Activated CD8-positive, alpha-beta memory T cell treated with anti-CD3 and anti-CD28 coated beads for 4 hours (primary cell): ENCODE measurements at places on chromosomes 13 and 19.

GRCh38 chr19:49391581-49392399, 3.7 kb downstream of the KASH5 start:
- peak; percentile 54 for DNase-seq

- DNase-seq: no peak
Measured at GRCh38 chr13:109235901-109236300, 550.5 kb downstream of the IRS2 start.

DNA sequence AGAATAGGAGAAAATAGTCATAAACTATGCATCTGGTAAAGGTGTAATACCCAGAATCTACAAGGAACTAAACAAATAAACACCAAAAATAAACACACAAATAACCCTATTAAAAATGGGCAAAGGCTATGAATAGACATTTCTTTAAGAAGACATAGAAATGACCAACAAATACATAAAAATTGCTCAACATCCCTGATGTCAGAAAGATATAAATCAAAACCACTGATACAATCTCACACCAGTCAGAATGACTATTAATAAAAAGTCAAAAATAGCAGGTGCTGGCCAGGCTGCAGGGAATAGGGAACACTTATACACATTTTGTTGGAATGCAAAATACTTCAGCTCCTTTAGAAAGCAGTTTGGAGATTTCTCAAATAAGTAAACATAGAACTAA, 352.1 kb upstream of the SLITRK1 start:
- DNase-seq: no peak

DNA sequence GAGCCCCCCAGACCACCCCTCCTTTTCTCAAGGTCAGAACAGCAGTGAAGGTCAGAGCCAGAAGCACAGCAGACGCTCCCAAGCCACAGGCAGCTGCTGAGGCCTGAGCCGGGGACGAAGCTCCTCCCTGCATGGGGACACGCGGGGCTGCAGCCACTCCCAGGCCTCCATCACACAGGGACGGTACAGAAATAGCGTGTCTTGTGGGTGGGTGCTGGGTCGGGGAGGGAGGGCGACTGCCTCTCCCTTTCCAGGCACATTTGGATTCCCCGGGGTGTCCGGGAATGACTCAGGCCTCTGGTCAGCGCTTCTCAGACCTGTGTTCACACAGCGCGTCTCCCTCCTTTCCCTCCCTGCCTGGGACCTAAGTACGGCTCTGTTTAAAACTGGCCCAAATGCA, 33.2 kb downstream of the RASA3 start:
- no peak for DNase-seq

DNA sequence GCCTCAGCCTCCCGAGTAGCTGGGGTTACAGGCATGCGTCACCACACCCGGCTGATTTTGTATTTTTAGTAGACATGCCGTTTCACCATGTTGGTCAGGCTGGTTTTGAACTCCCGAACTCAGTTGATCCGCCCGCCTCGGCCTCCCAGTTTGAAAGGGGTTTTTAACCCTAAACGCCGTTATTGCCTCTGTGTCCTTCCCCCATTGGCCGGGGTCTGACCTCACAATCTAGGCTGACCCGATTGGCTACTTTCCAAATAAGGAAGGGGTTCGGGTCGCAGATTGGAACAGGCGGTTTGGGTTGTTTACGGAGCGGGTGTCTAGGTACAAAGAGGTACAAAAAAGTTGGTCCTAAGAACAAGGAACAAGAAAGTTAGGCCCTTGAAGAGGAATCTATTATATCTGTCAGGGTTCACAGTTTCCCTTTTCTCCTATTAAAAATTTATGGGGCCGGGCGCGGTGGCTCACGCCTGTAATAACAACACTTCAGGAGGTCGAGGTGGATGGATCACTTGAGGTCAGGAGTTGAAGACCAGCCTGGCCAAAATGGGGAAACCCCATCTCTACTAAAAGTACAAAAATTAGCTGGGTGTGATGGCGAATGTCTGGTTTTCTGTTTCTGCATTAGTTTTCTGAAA, 1.0 kb downstream of the ZNF253 start:
- no peak for DNase-seq

- no peak for DNase-seq
Measured at GRCh38 chr19:57053401-57053800, 66.4 kb upstream of the USP29 start.

DNA sequence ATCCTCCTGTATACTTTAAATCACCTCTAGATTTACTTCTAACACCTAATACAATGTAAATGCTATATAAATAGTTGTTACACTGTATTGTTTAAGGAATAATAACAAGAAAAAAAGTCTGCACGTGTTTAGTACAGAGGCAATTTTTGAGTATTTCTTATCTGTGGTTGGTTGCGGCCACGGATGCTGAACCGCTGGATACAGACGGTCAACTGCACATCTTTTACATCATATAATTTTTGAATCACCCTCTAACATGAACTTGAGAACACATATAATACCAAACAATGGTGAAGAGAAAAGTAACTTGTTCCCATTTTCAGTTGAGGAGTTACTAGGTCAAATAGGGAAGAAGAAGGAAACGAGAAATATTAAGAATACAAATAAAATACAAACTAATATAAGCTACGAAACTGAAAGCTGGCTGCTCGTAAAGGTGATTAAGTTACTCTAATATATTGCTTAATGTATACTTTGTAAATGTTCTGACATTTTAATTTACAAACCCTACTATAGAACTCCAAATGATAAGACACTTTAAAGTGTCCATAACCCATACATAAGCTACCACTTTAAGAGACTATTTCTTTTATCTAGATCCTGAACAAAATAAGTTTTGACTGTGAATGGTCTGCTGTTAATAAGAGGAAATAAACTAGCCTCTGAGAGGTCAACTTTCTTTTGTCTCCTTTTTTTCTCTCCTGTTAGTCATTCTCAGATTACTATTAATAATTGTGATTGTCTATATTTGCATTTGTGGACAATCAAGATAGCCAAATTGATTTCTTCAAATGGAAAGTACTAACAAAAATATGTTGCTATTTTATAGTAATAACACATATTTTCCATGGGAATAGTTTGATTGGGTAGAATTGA, 457.4 kb downstream of the DIAPH3 start:
- DNase-seq: no peak

DNA sequence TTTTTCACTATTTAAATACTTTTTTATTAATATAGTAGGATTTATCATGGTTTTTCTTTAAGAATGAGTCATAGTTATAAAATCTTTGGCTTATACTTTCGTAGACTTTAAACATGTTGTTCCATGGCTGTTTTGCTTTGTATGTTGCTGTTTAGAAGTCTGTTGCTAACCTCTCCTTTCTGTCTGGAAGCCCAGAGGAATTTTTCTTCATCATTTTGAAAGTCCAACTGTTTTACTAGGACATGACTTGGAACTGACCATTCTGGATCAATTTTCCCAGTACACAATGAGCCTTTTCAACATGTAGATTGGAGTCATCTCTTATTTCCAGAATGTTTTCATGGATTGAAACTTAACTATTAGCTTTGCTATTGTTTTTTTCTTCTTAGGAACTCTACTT, 7.9 kb downstream of the CAB39L start:
- DNase-seq: no peak

DNA sequence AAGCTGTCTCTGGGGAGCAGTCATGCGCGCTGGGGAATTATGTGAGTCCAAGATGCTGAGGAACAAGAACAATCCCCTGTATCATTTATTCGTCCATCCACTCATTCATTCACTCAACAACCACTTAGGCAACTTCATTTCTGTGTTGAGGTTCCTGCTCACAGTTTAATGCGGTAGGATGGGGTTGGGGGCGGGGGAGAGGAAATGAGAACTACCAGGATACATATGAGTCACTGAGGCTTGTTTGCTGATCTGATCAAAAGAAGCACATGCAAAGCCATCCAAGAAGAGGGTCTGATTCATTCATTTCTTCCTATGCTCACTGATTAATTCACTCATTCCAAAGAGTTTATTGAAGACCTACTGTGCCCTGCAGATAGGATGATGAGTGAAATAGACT, 20.9 kb downstream of the ZNF536 start:
- no peak for DNase-seq

- DNase-seq: no peak
Measured at GRCh38 chr19:1807695-1808394, 4.2 kb downstream of the ATP8B3 start.

DNA sequence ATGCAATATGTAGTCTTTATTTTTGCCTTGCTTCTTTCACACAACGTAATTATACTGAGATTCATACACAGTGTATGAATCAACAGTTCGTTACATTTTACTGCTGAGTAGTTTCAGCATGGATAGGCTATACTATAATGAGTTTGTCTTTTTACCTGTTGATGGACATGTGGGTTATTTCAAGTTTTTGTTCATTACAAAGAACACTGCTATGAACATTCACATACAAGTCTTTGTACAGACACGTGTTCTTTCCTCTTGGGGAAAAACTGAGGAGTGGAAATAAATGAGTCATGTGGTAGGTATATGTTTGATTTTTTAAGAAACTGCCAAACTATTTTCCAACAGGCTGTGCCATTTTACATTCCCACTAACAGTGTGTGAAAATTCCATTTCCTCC, 35.1 kb downstream of the ENOX1 start:
- DNase-seq: no peak

DNA sequence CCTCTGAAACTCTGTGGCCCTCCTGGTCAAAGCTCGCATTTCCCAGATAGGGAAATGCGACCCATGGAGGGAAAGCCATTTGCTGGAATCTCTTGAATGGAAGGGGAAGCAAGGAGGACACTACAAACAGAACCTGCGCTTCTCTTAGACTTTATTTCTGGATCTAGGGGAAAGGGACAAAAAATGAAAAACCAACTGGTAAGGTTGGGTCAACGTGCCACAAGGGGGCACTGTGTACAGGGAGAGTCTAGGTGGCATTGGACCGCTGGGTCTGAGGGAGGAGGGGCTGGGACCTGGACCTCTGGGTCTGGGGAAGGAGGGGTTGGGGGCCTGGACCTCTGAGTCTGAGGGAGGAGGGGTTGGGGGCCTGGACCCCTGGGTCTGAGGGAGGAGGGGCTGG, 5.0 kb downstream of the KLK4 start:
- no peak for DNase-seq

DNA sequence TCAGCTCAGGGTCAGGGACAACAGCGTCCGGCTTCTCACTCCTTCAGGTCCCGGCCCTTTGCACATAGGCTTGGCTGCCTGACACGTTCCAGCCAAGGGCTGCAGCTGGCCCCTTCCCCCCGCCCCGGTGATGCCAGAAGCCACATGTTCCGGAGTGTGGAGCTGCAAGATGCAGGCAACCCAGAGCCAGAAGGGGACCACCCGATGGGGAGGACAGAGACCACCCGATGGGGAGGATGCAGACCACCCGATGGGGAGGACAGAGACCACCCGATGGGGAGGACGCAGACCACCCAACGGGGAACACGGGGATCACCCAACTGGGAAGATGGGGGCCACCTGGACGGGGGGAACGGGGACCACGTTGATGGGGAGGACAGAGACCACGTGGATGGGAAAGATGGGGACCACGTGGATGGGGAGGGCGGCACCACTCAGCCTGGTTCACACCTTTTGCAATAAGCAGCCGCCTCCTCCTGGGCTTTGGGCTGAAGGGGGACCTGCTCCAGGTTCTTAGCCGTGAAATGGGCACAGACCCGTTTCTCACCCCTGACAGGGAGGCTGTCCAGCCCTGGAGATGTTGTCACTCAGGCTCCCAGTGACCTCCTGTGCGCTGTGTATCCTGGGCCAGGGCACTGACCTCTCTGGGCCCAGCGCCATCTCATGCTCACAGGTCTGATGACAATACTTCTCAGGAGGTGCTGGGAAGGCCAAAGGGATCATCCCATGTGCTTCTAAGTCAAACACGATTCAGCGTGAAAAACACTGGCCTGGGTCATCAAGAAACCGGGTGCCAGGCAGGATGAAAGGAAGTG, 34.5 kb downstream of the C13orf46 start:
- DNase-seq: no peak

GRCh38 chr19:4320419-4320818, 16.0 kb downstream of the FSD1 start:
- DNase-seq: no peak

GRCh38 chr19:17721821-17722220, 2.5 kb downstream of the MAP1S start:
- no peak for DNase-seq

GRCh38 chr19:1304197-1304924, 18.7 kb downstream of the EFNA2 start:
- DNase-seq: no peak

DNA sequence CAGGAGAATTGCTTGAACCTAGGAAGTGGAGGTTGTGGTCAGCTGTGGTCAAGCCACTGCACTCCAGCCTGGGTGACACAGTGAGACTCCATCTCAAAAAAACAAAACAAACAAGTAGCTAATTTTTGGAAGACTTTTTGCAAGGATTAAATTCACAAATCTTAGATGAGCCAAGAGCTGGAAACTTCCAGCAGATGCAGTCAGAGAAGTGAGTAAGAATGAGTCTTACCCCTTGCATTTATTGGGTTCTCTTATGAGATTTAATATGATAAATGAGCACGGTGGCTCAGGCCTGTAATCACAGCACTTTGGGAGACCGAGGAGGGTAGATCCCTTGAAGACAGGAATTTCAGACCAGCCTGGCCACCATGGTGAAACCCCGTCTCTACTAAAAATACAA, 44.9 kb upstream of the NBEA start:
- DNase-seq: no peak

- DNase-seq: no peak
Measured at GRCh38 chr13:35780613-35781012, 304.1 kb upstream of the MAB21L1 start.

GRCh38 chr13:99144306-99144705, 56.3 kb upstream of the UBAC2 start:
- DNase-seq: no peak

- no peak for DNase-seq
Measured at GRCh38 chr19:49070416-49070815, 2.1 kb downstream of the KCNA7 start.

GRCh38 chr13:60931858-60932546, 483.6 kb downstream of the PCDH20 start:
- DNase-seq: no peak

DNA sequence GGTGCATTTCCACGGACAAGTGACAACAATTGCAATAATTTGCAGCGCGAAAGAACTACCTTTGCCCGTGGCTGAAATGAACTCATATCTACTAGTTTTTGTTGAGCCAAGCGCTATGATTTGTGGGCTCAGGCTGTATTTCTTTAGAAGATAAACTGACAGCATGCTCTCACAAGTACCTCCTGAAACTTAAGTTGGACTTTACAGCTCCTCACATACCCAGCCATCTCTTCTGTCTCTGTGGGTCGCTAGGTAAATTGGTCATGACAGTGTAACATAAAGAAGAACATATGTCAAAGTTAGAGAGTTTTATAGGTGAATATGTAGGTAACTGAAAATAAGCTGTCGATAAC, 839 bp downstream of the COG6 start:
- no peak for DNase-seq

DNA sequence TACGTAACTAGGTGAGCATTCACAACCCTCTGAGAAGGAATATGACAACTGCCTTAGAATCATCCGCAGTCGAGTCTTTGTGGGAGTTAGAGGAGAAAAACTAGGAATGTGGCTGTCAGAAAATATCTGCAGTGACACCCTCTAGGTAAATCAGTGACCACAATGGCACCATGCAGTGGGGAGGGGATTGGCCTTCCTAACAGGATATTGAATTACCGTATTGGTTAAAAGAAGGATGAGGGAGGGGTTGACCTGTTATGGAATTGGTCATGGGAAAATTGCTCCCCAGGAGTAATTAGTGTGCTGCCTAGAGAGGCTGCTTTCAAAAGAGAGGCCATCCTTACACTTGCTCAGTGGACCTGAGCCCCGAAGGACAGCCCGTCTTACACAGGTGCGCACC, 205.6 kb upstream of the SOX1 start:
- no peak for DNase-seq
